Activated T-helper 2 cell treated with anti-CD3 and anti-CD28 coated beads, Interferon-gamma antibody, Interleukin-2, Interleukin-4, amounts not matched to agents 10 μg/mL and 5 μg/mL and 100 μg/mL, durations not matched to agents 14 hours and 24 hours and 36 hours (primary cell): ENCODE measurements at places on chromosomes 6 and 20.

DNA sequence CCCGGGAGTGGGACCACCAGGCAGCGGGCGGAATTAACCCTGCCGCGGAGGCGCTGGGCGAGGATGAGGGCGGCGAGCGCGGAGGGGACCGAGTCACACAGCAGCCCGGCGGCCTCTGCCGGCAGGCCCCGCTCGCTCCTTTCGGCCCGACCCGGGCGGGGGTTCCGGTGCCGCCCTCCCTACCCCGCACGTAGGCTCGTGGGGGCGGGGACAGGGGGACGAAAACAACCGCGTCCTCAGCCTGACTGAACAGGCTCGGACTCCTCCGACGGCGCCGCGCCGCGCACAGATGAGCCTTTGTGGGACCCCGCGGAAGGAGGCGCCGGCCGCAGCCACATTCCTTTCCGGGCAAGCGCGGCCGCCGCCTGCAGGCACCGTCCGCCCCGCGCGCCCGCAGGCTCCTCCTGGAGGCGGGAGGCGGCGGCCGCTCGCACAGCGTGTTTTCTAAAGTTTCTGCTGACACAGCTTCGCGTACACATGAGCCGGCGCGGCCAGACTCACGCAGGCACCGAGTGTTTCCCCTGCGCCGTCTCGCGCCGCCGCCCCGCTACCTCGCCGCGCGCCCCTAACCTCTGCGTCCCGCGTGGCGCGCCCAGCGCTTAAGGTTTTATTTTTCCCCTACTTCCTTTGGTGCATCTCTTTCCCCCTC lies 244.3 kb downstream of the ARID1B start:
- peak; percentile 89 for DNase-seq

DNA sequence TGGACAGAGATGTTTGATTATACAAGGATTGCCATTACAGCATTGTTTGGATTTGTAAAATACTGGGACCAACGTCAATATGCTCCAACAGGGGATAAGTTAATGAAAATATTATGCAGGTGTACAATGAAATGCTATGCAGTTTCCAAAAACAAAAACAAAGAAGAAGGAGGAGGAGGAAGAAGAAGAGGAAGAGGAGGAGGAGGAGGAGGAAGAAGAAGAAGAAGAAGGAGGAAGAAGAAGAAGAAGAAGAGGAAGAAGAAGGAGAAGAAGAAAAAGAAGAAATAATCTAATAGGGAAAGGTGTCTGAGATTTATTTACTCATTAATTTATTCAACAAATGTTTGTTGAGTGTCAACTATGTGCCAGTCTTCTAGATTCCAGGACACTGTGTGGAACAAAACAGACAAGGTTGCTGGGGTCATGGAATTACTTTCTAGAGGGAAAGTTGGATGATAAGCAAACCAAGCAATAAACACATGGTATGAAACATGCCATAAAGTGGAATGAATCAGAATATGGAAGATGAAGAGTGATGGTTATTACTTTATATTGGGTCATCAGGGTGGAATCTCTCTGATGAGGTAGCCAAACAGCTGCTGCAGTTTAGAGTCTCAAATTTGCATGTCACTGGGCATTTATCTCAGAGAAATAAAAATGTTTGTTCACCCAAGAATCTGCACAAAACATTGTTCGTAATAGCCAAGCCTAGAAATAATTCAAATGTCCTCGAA lies 6.3 kb upstream of the TRIM27 start:
- no peak for DNase-seq

DNA sequence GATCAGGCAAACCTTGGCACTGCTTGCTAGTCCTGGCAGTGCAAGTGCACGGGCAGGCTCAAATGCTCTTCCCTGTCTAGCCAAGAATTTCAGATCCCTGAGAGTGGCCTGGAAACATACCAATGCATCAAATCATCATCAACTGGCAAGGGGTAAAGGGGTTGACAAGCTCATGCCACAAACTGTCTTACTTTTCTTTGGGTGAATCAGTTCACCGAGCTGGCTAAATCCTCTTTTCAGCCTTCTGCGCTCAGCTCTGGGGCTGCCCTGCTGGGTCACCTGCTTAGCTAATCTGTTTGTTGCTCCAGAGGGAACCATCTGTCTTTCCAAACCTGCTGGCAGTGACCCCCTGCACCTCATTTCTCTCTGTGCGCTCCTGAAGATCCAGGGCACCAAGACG lies 59.5 kb downstream of the LYRM4 start:
- no peak for DNase-seq

DNA sequence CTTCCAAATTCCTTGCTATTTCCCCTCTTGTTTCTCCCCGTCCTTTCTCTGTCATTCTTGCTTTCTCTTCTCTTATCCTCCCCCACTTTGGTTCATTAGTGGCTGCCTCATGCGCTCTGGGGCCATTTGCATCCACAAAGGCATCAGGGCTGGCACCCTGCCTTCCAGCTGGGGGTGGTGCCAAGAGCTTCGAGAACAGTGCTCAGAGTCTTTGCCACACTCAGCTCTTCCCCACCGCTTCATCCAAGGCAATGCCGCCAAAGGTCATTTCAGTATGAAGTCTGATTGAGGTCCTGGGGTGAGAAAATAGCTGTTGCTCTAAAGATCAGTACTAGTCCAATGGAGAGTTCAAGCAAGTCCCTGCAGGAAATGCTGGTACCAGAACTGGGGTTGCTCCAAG lies 22.7 kb downstream of the OLIG3 start:
- DNase-seq: no peak

DNA sequence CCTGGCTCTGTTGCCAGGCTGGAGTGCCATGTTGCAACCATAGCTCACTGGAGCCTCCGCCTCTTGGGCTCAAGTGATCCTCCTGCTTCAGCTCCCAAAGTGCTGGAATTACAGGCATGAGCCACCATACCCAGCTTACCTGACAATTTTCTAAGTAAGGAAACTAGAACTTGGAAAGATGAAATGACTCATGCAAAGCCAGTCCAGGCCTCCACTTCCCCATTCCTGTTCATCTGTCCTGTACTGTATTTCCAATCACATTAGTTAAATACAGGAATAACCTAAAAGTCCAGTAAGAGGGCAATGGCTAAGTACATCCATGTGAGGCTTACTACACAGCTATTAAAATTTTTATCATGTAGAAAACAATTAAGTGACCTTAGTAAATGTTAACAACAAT lies 8.3 kb upstream of the ADGB start:
- no peak for DNase-seq

DNA sequence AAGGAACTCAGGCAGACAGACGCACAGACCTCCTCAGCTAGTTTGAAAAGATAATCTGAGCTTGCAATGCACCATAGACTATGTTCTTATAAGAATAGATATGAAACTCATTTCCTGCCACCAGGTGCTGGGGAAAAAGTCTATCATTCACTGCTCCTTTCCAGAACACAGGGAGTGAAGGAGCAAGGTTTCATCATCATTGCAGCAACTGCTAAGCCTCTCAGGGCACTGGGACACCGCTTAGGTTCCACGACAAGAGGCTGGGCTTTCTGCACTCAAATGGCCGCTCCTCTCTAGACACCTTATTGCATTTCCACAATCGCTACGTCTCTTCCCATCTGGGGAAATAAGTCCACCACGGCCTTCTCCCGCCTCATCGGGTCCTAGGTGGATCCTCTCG lies 418.5 kb upstream of the JARID2 start:
- DNase-seq: no peak

DNA sequence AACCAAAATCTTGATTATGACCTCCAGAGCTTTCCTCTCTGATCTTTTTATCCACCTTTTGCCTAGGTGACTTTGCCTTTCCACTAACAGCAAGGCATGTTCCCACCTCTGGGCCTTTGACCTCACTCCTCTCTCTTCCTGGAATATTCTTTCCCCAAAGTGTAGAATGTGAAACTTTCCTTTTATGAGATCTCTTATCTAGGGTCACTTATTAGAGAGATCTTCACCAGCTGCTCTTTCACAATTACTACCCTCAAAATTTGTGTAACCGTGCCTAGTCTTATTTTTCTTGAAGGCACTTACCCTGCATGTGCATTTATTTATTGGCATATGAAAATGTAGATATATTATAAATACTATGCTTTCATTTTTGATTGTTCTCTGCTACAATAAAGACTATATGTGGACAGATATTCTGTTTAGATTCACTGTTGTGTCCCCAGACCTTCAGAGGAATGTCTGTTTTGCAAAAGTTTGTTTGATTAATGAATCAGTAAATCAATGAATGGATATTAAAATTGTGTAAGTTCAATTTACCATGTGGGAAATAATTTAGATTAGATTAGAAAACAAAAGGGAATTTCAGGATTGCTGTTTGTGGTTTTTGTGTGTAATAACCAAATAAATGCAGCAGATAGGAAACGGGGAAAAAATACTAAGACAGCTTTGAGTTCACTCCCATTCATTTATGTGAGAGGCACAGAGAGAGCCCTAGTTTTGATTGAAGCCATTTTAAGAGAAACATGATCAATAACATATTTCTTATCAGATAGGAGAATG lies 207.0 kb downstream of the ADGB start:
- DNase-seq: no peak

- no peak for DNase-seq
Measured at GRCh38 chr6:143139239-143139784, 78.6 kb downstream of the AIG1 start.

DNA sequence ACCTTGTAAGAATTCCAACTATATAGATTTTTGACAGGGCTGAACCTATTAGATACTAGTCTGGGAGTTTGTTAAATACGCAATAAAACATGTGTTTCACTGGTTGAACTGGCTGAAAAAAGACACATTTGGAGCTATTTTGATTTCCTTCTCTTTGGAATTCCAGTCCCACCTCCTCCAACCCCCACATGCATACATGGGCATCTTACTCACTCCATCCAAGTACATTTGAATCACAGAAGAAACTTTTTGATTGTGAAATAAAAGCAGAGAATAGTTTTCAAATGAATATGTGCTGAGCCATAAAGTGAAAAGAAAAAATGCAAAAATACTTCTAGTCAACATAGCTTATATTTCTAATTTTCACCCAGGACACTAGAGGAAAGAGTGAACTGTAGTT lies 33.9 kb upstream of the STXBP5 start:
- DNase-seq: no peak

DNA sequence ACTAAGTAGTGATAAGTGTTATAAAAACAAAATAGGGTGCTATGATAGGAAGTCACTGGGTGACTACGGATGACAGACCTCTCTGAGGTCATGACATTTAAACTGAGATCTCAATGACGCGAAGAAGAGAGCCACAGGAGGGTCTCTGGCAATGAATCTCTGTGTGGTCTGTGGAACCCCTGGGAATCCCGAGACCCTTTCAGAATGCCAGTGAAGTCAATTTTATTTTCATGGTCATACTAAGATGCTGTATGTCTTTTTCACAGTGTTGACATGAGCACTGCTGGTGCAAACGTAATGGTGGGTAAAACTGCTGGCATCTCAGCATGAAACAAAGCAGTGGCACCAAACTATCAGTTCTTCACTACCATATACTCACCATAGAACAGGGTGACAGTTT lies 155.0 kb downstream of the GJA10 start:
- DNase-seq: no peak

- no peak for DNase-seq
Measured at GRCh38 chr6:161418463-161418945, 144.6 kb upstream of the AGPAT4 start.

GRCh38 chr20:62368392-62368975 lies 1.4 kb upstream of the LAMA5 start:
- no peak for DNase-seq

DNA sequence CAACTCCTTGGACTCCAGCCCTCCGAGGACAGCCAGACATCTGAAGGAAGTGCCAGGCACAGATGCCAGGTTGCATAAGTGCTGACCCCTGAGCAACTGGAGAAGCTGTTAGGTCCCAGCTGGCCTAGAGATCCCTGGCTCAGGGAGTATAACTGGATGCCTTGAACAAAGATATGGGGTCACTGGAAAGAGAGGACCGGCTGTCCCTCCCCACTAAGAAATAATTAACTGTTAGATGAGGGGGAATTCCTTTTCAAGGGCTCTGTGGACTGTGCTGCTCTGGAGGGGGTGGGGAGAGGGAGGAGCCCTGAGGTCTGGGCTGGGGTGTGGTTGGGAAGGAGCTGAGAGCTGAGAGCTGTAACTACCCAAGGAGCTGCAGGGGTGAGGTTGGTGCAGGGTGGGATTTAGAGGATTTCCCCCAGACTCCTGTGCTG lies 39.6 kb downstream of the HLA-F start:
- no peak for DNase-seq

DNA sequence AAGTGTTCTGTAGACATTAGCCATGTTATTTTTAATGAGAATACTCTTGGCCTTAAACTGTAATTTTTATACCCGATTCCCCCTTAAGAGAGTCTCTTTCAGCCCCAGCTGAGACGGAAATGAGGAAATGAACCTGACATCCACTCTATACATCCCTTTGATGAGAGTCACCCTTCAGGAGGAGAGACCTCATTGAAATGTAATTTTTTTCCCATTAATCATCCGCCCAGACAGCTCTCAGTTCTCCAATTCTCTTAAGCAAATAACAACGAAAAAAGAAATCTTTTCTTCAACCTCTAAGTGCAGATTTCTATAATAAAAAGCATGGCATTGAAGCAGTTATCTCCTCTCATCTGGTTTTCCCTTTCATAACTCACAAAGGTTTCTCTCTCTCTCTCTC lies 243.8 kb upstream of the PMEPA1 start:
- DNase-seq: no peak

- no peak for DNase-seq
Measured at GRCh38 chr6:35365594-35366203, 23.3 kb downstream of the PPARD start.

- no peak for DNase-seq
Measured at GRCh38 chr6:83976037-83976755, 57.4 kb upstream of the MRAP2 start.

- DNase-seq: no peak
Measured at GRCh38 chr20:50328996-50329898, 138.6 kb downstream of the CEBPB start.

DNA sequence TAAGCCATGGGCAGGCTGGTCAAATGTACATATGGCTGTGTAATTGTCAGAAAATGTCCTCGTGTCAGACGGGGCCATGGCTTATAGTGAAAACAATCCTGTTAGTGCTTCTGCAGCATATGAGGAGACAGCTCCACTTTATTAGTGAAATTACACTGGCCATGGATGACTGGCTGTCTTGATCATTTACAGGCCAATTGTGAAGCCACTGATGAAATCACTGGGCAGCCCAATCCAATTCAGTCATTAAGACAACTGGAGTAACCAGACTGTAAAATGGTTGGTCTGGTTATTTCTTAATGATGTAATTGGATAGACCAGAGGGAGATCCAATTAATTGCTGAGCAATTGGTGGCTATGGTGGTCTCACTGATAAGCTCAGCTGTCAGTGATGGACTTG lies 749.5 kb downstream of the KIF16B start:
- no peak for DNase-seq

DNA sequence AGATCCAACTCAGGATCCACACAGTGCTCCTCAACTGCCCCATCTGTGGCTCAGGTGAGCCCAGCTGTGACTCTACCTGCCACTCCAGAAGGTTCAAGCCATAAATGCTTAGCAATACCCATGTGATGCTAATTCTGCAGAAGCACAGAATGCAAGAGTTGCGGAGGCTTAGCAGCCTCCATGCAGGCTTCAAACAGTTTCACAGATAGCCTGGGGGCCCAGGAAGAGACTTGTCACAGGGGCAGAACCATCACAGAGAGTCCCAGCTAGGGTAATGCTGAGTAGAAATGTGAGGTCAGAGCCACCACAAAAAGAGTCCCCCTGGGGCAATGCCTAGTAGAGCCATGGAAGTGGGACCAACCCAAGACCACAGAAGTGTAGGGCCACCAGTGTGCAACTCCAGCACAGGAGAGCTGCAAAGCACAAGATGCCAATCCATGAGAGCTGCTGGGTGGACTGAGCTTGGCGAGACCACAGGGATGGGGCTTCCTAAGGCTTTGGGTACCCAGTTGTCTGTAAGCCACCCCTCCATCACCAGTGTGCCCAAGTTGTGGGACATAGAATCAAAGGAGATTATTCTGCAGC lies 283.9 kb downstream of the UBE3D start:
- DNase-seq: no peak
